Stimulated activated CD4-positive, alpha-beta T cell treated with anti-CD3 and anti-CD28 coated beads, Interleukin-4, amount 100 ng/mL, for 24 hours (primary cell): ENCODE measurements at places on chromosomes 1 and 21.
A peak's percentile ranks its signal among the peaks of the same experiment; 100 is the strongest.

- no peak for DNase-seq
Measured at GRCh38 chr1:59880735-59881134, 45.8 kb downstream of the CYP2J2 start.

DNA sequence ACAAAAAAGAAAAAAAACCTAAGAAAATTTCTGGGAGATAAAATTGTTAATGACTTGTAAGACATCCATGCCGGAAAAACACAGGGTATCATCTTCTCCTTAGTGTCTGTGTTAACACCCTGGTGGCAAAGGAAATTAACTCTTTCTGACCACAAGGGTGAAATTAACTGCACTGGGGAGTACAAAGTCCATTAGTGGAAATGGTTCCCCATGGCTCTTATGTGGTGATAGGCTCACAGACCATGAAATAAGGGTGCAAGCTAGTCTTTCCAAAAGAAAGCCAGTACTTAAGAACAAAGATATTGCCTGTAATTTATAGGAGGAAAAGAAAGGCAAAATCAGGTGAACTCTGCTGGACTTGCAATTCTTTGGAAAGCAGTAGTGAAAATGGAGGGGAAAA, 185.4 kb downstream of the LRRIQ3 start:
- no peak for DNase-seq

- DNase-seq, result no peak
Measured at GRCh38 chr21:36386031-36386642, 945 bp downstream of the CHAF1B start.

GRCh38 chr1:190168116-190168892, 309.4 kb downstream of the BRINP3 start:
- no peak for DNase-seq

GRCh38 chr1:31366796-31367195, 6.1 kb downstream of the FABP3 start:
- DNase-seq, result no peak

GRCh38 chr1:10057343-10057742, 24.6 kb downstream of the UBE4B start:
- no peak for DNase-seq

GRCh38 chr1:177800400-177801088, 169.3 kb downstream of the SEC16B start:
- DNase-seq, result no peak

GRCh38 chr1:18974606-18975005, 18.1 kb upstream of the IFFO2 start:
- no peak for DNase-seq

GRCh38 chr1:204836856-204837255, 33.8 kb upstream of the NFASC start:
- DNase-seq, result no peak

DNA sequence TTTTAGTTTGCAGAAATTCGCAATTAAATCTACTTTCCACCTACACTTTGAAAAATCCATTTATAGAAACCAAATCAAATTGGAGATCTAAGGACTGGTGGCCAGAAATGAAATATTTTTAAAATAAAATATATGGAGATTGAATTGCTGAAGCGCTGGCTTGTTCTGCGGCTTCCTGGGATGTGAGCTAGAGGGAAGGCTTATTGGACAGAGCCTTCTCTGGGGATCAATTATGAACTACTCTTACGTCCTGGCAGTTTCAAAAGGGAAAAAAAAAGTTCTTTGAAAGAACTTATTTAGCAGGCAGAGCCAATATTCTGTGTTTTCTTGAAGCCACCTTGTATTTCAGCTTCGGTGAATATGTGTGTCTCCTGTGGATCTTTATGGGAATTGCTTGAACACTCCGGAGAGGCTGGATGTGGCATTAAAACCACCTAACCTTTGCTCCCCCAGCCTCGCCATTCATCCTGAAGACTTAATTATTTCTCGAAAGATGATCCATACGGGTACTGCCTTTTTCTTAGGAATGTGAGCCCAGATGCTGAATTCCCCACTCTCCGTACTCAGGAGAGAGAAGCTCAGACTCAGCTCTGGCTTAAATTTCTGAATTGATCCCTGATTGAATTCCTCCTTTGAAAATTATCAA, 478.9 kb upstream of the VAMP3 start:
- no peak for DNase-seq

- no peak for DNase-seq
Measured at GRCh38 chr21:35398346-35398982, 349.4 kb upstream of the RUNX1 start.

DNA sequence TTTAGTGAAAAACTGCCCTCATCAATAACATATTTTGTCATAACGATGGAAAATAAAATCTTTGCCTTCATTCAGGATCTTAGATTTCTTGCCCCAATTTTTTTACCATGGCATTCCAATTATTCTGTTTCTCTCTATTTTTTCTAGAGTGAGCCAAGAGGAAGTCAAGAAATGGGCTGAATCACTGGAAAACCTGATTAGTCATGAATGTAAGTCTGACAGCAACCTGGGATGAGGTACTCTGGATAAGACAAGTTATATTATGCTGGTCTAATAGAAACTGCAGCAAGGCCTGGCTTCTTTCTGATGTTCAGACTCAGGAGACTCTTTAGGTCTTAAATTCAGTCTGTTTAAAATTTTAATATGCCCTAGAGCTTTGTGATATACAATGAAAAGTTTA, 3.5 kb downstream of the RGS4 start:
- no peak for DNase-seq

DNA sequence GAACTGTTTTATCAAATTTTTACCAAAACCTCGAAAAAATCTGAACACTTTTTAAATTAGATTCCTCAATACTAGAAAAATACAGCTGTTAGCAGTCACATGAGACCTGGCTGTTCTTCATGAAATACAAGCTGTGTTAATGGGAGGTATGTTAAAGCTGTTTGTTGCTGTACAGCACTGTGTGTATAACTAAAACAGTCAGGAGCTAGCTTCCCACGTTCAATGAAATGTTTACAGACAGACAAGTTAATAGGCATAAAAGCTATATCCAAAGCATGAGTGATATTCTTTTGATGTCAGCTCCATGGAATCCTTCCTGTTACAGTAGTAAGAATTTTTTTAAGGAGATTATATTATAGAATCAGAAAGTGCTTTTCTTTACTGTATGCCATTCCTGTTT, 223.2 kb upstream of the FOXD3 start:
- no peak for DNase-seq

DNA sequence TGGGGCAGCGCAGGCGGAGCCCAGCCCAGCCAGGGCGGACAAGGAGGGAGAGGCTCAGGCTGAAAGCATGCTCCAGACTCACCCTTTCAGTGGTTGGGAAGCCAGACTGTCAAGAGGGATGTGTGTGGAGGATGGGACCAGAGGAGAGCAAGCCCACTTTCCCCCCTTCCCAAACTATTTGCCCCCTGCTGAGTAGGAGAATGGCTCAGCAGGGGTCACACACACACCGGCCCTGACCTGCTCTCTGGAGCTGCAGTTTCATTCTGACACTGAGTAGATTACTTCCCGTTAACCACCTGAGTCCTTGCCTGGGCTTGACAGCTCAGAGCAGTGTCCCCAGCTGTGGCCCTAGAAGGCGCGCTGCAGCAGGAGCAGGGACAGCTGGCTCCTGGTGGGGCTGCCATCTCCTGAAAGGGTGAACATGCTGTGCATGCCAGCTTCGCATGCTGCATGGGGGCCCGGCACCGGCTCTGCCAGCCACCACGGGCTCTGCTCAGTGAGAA, 51.6 kb upstream of the CNTN2 start:
- no peak for DNase-seq

GRCh38 chr1:243740255-243740999, 109.6 kb downstream of the AKT3 start:
- DNase-seq, result no peak

- DNase-seq, result no peak
Measured at GRCh38 chr1:82044111-82044510, 243.4 kb downstream of the ADGRL2 start.

GRCh38 chr1:168379104-168379860, 98.6 kb downstream of the TBX19 start:
- no peak for DNase-seq

DNA sequence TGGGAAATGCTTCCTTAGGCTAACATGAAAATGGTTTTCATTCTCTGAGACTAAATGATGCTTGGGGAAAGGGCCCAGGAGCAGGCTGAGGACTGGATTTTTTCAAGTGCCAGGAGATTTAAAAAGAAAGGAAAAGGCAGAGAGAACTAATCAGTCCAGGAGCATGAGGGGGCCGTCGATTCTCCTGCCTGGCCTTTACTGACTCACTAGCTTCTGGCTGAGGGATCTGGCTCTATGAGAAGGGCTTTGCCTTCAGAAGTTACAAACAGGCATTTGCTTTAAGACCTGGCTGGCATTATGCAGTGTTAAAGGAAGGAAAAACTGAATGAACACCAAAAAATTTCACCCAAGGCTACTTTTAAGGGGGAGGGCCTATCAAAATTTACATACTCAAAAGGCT, 359.2 kb downstream of the PBX1 start:
- DNase-seq, result no peak

- DNase-seq, result peak; percentile 8
Measured at GRCh38 chr1:62962901-62963776, 179.2 kb downstream of the ATG4C start.

- DNase-seq, result no peak
Measured at GRCh38 chr1:204348242-204348641, 11.5 kb downstream of the PLEKHA6 start.

GRCh38 chr1:38746402-38746935, 113.1 kb downstream of the RRAGC start:
- DNase-seq, result no peak

- no peak for DNase-seq
Measured at GRCh38 chr1:245575710-245576109, 420.9 kb downstream of the KIF26B start.

GRCh38 chr1:2541619-2542245, 11.7 kb upstream of the HES5 start:
- no peak for DNase-seq

DNA sequence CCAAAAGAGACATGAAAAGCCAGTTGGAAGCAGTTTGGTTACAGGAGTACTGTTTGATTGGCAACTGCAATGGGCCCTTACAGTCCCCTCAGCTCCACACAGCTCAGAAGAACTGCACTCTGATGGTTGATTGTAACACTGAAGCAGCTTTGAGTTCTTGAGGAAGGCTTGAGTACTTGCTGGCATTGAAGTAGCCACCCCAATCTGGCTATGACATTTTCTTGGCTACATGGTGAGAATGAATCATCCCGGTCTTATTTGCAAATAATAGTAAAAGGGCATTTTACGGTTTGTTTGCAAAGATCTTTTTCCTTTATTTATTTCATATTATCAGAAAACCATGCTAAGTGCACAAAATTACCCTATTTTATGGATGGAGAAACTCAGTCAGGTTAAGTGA, 159.7 kb upstream of the BEND5 start:
- no peak for DNase-seq

- DNase-seq, result no peak
Measured at GRCh38 chr1:69568421-69569174, 876 bp downstream of the LRRC7 start.

GRCh38 chr1:3367376-3367775, 87.1 kb upstream of the ARHGEF16 start:
- DNase-seq, result no peak
